Activated CD4-positive, CD25-positive, alpha-beta regulatory T cell treated with anti-CD3 and anti-CD28 coated beads, Interleukin-2, amount 50 U/mL, for 16 hours (primary cell): ENCODE measurements at places on chromosomes 12 and 14.

DNA sequence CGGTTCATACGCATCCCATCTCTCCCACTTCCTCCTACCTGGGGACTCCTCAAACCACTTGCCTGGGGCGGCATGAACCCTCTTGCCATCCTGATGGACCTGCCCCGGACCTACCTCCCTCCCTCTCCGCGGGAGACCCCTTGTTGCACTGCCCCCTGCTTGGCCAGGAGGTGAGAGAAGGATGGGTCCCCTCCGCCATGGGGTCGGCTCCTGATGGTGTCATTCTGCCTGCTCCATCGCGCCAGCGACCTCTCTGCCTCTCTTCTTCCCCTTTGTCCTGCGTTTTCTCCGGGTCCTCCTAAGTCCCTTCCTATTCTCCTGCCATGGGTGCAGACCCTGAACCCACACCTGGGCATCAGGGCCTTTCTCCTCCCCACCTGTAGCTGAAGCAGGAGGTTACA lies 3.6 kb downstream of the WNT1 start:
- DNase-seq: no peak

DNA sequence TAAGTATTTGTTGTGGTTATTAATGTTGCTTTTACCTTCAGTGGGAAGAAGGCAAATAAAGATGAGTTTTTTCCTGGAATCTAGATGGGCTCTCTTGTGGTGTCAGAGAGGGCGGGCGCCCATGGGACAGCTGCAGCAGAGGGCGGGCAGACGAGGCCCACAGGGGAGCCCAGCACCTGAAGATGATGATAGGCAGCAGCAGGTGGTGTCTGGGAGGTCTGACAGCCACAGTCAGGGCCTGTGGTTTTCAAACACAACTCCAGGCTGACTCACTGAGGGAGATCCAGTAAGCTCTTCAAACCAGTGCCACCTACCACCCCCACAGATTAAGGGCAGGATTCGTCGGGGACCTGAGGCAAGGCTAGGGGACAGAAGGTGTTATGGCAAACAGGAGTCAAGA lies 42.8 kb downstream of the NKX2-1 start:
- no peak for DNase-seq

GRCh38 chr14:92729634-92730358 lies 18.6 kb downstream of the LGMN start:
- DNase-seq: no peak

GRCh38 chr12:55073043-55074022 lies 52.9 kb upstream of the OR9K2 start:
- DNase-seq: peak; percentile 66

DNA sequence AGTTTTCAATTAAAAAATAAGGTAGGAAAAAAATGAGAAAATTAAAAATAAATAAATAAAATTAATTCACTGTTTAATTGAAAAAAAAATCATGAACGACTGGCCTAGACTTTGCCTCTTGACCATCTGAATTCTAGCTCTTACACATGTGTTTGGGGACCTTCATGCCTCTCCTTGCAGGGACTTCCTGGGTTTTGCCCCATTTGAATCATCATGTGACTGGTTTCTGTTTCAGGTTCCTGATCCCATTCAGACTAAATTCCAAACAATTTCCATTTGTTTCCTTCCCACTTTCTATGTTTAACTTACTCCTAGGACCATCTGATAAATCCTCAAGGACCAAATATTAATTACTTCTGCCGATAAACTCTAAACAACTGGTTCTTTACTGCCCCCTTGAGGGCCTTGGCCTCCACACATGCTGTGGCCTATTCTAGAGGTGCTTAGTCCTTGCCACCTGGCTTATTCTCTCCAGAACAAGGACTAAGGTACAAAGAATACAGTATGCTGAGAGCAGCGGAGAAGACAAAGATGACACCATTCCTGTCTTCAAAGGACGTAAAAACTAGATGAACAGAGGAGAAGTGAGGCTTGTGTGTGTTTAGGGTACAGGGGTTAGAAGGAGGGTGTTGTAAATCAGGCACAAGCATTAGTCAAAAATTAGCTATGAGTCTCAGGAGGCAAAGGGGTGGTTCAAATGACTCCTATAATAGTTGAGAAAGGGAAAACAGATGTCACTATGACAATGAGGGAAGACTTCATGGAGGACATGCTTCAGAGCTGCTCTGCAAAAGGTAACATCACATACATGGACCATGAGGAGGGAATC lies 125.8 kb upstream of the AVPR1A start:
- DNase-seq: no peak

GRCh38 chr12:45305907-45306306 lies 90.0 kb downstream of the ANO6 start:
- DNase-seq: no peak

- no peak for DNase-seq
These were observed 496.4 kb downstream of the FOXG1 start for GRCh38 chr14:29262979-29263378.

- DNase-seq: no peak
These were observed 536 bp downstream of the VPS29 start for GRCh38 chr12:110501399-110501751.
